ENCODE measurements at places on chromosomes 1 and 21. TPM values are rescaled to one million over a fixed set of nuclear protein-coding genes. Genes with fewer than 3 reads are reported as not detected.

- DNase-seq = peak; percentile 44
- H3K27me3 ChIP-seq = no peaks in the 10 kb centered on the region
- no peak overlapping the region for H3K4me3 ChIP-seq
Measured at GRCh38 chr1:44242746-44243145, 29.5 kb downstream of the DMAP1 start.

CHD5 gene
- 0.18 TPM for total RNA-seq

GRCh38 chr1:31181515-31182343 is 58.0 kb downstream of the NKAIN1 start:
- peak; percentile 66 for DNase-seq
- H3K36me3 ChIP-seq = no peaks in the 10 kb centered on the region
- H3K27ac ChIP-seq = no peak overlapping the region
- no peaks in the 10 kb centered on the region for H3K27me3 ChIP-seq

DNA sequence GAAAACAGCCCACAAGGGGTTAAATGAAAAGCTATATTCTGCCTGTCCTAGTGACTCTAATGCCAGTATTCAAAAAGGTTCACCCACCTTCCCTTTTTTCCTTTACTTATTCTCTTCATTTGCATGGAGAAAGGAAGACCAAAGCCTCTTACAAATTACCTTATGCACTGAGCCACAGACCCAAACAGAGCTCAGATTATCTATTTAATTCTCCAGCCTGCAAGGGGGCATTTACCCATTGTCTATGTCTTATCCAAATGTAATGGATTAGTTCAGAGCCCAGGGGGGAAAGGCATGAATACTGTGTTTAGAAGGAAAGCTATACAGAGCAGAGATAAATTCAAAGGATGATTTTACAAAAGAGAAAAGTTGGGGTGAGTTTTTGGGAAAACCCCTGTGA is 388.5 kb downstream of the OMA1 start:
- no peak for DNase-seq
- H3K36me3 ChIP-seq = no peaks in the 10 kb centered on the region
- no peak overlapping the region for H3K4me3 ChIP-seq
- no peaks in the 10 kb centered on the region for H3K4me1 ChIP-seq
- H3K27me3 ChIP-seq = no peaks in the 10 kb centered on the region

C1orf116 gene
- total RNA-seq = 4.1 TPM

DNA sequence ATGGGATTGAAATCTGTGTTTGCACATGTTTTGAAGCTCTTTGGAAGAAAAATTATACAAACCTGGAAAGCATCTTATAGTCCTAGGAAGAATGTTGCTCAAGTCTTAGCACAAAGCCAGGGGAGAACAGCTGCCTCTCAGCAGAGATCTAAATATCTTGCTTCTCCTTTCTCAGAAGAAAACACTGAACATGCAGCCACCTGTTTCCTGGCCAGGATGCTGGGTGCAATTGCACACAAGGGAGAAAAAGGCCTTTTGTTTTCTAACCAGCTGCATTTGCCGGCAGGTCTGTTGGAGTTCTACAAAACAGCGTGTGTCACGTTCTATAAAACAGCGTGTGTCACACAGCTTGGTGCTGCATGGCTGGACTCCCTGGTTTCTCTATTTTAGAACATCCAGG is 259.6 kb upstream of the PLD5 start:
- H3K27ac ChIP-seq = peak overlapping the region; percentile 57
- H3K4me1 ChIP-seq = no peaks in the 10 kb centered on the region
- DNase-seq = peak; percentile 68
- no peaks in the 10 kb centered on the region for H3K36me3 ChIP-seq

- H3K4me1 ChIP-seq = no peaks in the 10 kb centered on the region
- H3K27me3 ChIP-seq = no peaks in the 10 kb centered on the region
- no peak overlapping the region for H3K27ac ChIP-seq
- DNase-seq = no peak
- H3K36me3 ChIP-seq = no peaks in the 10 kb centered on the region
Measured at GRCh38 chr1:164320790-164321731, 237.9 kb upstream of the PBX1 start.

F5 gene
- 0.80 TPM for total RNA-seq

DNA sequence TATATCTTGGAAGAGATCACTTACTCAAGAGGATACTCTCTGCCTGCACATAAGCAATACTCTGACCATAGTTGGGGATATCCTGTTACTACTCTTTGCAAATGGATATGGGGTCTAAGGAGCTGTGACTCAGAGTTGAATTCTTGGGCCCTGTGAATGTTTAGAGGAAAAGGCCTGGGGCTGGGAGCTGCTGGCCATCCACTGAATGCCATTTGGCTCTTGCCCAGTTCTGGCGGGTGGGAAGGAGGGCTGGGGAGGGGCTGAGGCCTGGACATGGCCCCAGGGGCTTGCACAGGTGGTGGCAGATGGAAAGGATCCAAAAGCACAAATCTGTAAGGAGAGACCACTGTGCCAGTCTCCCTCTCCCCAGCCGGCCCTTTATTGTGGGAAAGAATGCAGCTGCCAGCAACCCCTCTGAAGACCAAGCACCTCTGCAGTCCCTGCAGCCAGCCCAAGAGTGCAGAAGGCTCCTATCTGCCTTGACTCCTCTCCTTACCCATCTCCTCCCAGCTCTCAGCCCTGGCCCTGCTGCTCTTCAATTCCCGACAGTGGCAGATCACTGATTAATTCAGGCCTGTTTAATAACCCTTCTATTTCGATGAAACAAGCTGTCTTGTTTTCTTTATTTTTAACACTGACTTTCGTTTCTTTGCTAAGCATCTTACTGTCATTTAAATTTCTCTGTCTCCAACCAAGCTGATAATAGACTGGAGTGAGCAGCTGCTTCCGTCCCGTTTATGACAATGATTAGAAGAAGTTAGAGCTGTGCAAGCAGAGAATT is 12.1 kb downstream of the PLXNA2 start:
- no peak overlapping the region for H3K27ac ChIP-seq
- H3K36me3 ChIP-seq = no peaks in the 10 kb centered on the region
- no peaks in the 10 kb centered on the region for H3K27me3 ChIP-seq
- peaks cover 3% of the 10 kb centered on the region for H3K4me1 ChIP-seq
- no peak for DNase-seq
- no peak overlapping the region for H3K4me3 ChIP-seq

- peaks cover 67% of the 10 kb centered on the region for H3K4me1 ChIP-seq
- H3K27me3 ChIP-seq = no peaks in the 10 kb centered on the region
- no peak overlapping the region for H3K4me3 ChIP-seq
- no peak for DNase-seq
Measured at GRCh38 chr1:11927866-11928592, 1.8 kb upstream of the KIAA2013 start.

LCE1D gene
- not detected for total RNA-seq

PRMT6 gene
- 6.8 TPM for total RNA-seq

DNA sequence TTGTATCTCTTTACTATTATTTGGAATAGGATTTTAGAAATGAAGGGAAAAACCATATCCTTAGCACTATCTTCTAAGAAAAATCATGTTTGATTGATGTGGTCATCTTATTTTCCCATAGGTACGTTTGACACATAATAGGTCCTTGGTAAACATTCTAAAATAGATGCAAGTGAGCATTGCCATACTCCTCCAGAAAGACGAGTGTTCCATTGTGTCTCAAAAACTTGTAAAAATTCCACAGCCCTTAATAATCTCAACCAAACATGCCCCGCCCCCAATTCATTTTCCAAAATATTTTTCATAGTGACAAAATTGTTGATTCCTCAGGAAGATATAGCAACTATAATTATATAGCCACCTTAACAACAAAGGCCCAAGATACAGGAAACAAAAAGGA is 113.4 kb downstream of the CD247 start:
- no peaks in the 10 kb centered on the region for H3K36me3 ChIP-seq
- no peaks in the 10 kb centered on the region for H3K4me1 ChIP-seq
- DNase-seq = no peak
- no peak overlapping the region for H3K4me3 ChIP-seq
- no peak overlapping the region for H3K27ac ChIP-seq
- H3K27me3 ChIP-seq = no peaks in the 10 kb centered on the region

DNA sequence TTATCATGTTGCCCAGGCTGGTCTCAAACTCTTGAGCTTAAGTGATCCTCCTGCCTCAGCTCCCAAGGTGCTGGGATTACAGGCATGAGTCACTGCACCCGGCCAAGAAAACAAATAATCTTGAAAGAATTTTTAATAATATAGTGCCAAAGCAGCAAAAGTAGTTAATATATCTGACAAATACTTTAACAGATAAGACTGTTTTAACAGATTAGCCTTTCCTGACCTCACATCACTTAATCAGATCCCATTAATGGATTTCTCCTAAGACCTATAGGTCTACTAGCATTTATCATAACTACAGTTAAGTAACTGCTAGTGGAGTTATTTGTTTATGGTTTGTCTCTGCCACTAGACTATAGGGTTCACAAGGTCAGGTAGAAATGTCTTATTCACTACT is 61.1 kb upstream of the HP1BP3 start:
- H3K36me3 ChIP-seq = no peaks in the 10 kb centered on the region
- H3K27ac ChIP-seq = no peak overlapping the region
- H3K4me3 ChIP-seq = no peak overlapping the region
- no peaks in the 10 kb centered on the region for H3K27me3 ChIP-seq

FMO2 gene
- 7.2 TPM for total RNA-seq

DNA sequence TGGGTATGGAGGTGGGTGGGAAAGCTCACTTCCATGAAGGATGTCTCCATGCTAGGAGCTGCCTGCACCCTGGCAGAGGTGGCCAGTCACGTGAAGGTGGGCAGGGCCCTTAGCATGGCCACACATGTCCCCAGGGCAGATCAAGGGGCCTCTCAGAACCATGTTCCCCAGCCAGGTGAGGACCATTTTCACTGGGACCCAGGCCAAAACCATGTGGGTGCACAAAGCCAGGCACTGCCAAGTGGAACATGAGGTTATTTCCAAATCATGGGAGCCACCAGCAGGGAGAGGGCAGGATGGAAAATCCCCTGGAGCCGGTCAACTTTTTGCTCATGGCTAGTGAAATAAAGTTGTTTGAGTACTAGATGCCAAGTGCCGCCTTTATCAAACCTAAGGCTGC is 9.7 kb downstream of the ZNF692 start:
- H3K27me3 ChIP-seq = no peaks in the 10 kb centered on the region
- no peak overlapping the region for H3K27ac ChIP-seq
- H3K4me1 ChIP-seq = no peaks in the 10 kb centered on the region
- peaks cover 73% of the 10 kb centered on the region for H3K36me3 ChIP-seq
- H3K4me3 ChIP-seq = no peak overlapping the region
- no peak for DNase-seq

DNA sequence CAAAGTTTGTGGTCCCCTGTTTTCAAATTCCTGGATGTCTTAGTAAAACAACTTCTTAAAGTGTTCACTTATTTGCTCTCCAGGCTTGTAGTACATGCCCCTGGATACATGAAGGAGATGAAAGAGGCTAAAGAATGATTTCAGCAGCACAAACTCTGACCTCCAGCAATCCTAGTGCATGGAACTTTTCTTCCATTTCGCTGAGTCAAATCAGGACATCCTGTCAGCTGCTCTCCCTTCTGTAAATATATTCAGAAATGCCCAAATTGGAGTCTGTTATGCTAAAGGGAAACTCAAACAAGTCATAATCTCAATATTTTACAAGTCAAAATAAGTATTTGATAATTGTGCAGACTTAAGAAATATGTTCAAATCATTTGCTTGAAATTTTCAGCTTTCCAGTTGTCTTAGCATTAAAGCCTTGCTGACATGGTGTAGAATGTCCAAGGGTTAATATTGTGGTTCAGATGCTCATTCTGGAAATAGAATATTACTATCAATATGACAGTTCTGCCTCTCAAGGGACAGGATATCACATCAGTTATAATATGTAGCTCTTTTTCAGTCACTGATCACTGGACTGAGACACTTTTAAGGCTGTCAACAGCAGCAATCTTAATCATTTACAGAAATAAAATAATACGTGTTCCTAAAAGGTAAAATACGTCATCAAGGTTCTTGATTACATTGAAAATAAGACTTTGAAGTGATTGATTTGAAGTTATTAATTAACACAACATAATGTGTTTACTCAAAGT is 1157.3 kb downstream of the PLA2G4A start:
- no peaks in the 10 kb centered on the region for H3K4me1 ChIP-seq
- no peak overlapping the region for H3K27ac ChIP-seq
- DNase-seq = no peak

Measured in Peyer's patch (tissue), 4 donors.